Breast epithelium (tissue), 4 donors: ENCODE measurements at places on chromosomes 3 and 15. TPM values are rescaled to one million over a fixed set of nuclear protein-coding genes. Genes with fewer than 3 reads are reported as not detected.

MORC1 gene
- total RNA-seq: under 0.01 TPM

RETNLB gene
- total RNA-seq: not detected

LRCH3 gene
- 41.6 TPM for total RNA-seq

GRCh38 chr3:51945926-51946705 lies 4.0 kb downstream of the PARP3 start:
- no peak for DNase-seq

GRCh38 chr3:73591286-73591800 lies 33.4 kb downstream of the PDZRN3 start:
- DNase-seq: no peak

DNA sequence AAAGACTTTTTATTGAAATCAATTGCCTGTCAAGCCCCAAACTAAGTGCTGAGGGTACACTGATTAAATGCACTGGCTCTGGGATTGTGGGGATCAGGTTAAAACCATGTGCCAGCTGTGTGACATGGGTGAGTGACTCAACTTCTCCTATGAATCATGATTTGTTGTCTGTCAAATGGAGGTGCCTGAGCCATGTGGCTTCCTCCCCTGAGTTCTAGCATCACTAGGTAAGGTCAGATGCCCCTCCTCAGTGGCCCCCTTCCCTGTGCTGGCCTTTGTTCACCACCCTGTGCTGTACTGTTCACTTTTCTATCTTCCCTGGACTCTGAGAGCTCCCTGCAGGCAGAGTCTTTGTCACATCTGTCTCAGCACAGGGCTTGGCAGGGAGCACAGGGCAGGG lies 43.6 kb upstream of the ATP2B2 start:
- peak; percentile 3 for DNase-seq

- DNase-seq: no peak
Measured at GRCh38 chr15:72825829-72826228, 42.3 kb upstream of the ADPGK start.

DNA sequence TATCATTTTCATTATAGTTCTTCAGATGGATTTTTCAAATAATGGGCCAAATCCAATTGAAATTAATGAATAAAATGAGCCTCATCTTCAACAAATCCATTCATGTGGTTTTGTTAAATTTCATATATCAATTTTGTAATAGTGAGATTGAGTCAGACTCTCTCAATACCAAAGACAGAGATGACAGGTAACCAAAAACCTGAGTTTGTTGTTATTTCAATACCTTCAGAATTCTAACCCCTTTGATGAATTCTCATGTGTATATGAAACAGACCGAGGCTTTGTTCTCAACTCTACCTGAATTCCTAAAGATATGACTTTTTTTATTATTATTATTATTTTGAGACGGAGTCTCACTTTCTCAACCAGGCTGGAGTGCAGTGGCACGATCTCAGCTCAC lies 92.8 kb downstream of the FOXP1 start:
- no peak for DNase-seq

DNA sequence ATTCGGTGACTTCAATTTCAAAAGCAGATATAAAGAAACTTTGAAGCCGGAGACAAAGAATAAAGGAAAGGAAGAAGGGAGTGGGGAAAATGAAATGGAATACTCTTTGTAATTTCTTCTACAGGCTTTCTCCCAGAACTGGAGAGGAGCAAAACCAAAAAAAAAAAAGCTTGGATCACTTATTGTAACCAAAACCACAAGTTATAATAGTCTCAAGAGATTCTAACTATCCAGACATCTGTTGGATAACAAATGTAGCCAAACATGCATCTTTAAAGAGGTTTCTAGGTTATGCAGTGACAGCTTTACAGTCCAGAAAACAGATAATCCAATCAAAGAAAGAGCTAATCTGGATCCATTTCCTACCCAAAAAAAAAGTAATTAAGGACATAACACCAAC lies 36.2 kb downstream of the VGLL3 start:
- no peak for DNase-seq

GRCh38 chr3:149267565-149267964 lies 45.9 kb upstream of the CP start:
- no peak for DNase-seq

- DNase-seq: no peak
Measured at GRCh38 chr3:144900366-144900765, 928.7 kb downstream of the DIPK2A start.

DNA sequence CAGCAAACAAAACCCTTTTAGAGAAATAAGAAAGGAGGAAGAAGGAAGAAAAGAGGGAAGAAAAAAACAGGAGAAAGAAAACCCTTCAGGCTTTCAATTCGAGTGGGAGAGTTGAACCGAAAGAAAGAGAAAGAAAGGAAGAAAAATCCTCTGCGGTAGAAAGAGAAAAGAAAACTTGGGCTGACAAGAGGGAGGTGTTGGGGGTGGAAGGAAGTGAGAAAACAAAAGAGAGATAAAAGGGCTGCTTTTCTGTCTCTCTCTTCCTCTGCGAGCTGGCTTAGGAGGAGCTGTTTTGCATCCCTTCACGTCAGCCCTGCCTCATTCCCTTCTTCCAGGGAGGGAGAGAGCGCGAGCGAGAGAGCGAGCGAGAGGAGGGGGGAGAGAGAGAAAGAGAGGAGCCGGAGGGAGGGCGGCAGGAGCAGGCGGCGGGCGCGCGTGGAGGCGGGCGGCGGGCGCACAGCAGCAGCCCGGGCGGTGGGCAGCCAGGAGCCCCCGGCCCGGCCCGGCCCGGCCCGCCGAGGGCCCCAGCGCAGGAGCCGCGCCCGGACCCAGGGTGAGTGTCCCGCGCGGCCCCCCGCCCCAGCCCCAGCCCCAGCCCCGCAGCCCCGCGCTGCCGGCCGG lies at the start of gene ZNF710:
Gene ZNF710 (plus strand): TSS at position 263 of the 621 bp plus-strand sequence. CDS start 65,814 bp downstream, outside the sequence.
- DNase-seq: peak; percentile 32

- DNase-seq: peak; percentile 67
Measured at GRCh38 chr15:89101302-89102193, 13.3 kb downstream of the ABHD2 start.

GRCh38 chr15:42102646-42103235 lies 8.4 kb upstream of the PLA2G4D start:
- DNase-seq: no peak
